NCI-H2029 (cell line): ENCODE measurements at places on chromosomes 16 and 17.

GRCh38 chr16:568401-569258 lies 1.1 kb upstream of the PIGQ start:
- DNase-seq: no peak

- DNase-seq: no peak
These were observed 14.3 kb upstream of the TCF25 start for GRCh38 chr16:89858973-89859614.

DNA sequence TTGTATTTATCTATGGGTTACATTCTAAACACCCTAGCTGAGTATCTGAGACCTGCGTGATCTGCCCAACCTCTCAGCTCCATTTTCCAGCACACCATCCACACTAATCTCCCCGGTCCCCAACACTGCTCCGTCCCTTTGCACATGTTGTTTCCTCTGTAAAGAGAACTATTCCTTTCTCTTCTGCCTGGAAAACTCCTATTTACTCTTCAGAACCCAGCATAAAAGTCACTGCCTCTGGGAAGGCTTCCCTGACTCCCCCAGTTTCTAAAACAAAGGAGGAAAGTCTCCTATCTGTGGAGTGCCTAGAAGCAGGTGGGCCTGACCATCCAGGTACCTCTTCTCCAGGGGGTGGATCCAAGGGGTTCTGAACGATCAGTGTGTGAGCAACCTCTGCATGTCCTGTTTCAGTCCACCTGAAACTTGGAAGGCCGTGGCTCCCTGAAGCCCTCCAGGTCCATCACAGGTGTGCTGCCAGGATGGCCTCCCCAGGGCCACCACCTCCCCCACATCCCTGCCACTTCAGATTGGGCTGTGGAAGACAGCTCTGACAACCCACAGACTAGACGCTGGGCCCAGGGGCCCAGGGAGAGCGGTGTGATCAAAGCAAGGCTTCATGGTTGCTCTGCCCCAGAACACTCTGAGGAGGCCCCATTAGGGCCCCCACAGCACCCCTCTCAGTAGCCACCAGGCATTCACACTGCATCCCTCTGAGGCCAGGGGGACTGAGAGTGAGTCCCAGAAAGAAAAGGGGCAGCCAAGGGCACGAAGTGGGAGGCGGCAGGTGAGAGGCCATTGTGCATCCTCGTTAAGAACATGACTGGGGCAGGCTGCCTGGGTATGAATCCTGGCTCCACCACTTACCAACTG lies 20.3 kb downstream of the MPP3 start:
- no peak for DNase-seq

GRCh38 chr16:87165885-87166284 lies 151.3 kb downstream of the C16orf95 start:
- no peak for DNase-seq

- no peak for DNase-seq
These were observed 194.6 kb upstream of the DYNLRB2 start for GRCh38 chr16:80346111-80346632.

GRCh38 chr16:16164243-16164642 lies 59.1 kb downstream of the ABCC6 start:
- DNase-seq: no peak

GRCh38 chr17:27471321-27472269 lies 15.3 kb downstream of the KSR1 start:
- DNase-seq: no peak

GRCh38 chr16:874366-875181 lies 74.0 kb upstream of the GNG13 start:
- DNase-seq: no peak

- DNase-seq: no peak
These were observed 305.2 kb downstream of the CDH8 start for GRCh38 chr16:61730997-61731396.

DNA sequence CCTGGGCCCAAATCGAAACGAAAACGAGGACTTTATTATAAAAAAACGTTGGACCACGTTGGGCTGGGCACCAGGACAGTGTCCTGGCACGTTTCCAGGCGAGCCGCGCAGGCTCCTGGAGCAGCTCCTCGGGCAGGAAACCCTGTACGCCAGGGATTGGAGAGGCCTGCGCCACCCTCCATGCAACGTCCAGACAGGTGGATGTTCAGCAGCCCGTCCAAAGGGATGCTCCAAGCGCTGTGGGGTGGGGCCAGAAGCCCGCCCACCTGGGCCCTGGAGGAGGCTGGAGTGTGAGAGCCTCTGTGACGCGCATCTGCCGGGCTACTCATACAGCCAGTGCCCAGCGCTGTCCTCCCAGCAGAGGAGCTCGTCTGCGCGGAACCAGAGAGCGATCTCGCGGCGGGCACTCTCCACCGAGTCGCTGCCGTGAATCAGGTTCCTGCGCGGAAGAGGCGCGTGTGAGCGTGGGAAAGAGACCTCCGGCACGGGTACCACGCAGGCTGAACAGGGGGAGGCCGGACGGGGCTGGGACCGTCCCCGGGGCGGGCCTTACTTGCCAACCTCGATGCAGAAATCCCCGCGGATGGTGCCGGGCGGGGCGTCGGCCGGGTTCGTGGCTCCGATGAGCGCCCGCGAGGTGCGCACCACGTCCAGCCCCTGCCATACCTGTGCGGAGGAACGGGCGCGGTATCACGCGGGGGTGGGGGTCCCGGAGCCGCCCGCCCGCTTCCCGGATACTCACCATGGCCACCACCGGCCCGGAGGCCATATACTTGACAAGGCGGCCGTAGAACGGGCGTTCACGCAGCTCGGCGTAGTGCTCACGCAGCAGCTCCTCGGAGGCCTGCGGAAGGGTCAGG lies 785 bp downstream of the NME3 start:
- DNase-seq: peak; percentile 94

DNA sequence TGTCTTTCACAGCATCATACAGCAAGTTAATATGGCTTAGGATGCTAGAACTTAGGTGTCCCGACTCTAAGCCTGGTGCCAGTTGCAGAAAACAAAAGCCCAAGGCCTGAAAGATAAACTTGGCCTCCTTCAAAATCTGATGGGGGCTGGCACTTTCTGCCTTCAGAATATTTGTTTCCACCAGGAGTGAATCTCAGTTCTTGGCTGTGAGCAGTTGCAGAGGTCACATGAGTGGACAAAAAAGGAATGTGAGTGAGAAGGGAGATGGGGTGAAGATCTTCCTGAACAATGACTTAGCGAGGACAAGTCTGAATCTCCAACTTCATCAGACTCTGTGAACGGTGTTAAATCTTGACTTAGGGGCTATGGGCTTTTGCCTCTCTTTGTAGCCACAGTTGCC lies 46.6 kb downstream of the HOXB1 start:
- DNase-seq: no peak

DNA sequence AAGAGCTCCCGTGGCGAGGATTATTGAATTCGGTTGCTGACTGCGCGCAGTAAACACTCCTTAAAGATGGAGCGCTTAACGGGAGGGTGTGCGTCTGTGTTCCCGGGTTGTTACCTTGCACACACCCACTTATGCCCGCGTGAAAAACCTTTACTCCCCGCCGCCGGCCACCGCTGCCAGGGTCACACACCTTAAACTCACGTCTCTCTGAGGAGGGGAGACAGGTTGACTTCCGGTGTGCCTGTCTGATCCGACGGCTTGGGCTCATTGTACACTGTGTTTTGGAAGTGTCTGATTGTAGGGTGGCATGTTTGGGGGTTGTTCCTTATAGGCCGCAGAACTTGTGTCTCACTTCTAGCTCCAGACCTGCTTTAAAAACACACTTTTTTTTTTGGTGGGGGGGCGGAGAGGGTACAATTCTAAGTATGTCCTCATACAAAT lies 66.8 kb downstream of the KPNA2 start:
- DNase-seq: no peak

GRCh38 chr16:68356249-68356918 lies 45.6 kb downstream of the PRMT7 start:
- no peak for DNase-seq

DNA sequence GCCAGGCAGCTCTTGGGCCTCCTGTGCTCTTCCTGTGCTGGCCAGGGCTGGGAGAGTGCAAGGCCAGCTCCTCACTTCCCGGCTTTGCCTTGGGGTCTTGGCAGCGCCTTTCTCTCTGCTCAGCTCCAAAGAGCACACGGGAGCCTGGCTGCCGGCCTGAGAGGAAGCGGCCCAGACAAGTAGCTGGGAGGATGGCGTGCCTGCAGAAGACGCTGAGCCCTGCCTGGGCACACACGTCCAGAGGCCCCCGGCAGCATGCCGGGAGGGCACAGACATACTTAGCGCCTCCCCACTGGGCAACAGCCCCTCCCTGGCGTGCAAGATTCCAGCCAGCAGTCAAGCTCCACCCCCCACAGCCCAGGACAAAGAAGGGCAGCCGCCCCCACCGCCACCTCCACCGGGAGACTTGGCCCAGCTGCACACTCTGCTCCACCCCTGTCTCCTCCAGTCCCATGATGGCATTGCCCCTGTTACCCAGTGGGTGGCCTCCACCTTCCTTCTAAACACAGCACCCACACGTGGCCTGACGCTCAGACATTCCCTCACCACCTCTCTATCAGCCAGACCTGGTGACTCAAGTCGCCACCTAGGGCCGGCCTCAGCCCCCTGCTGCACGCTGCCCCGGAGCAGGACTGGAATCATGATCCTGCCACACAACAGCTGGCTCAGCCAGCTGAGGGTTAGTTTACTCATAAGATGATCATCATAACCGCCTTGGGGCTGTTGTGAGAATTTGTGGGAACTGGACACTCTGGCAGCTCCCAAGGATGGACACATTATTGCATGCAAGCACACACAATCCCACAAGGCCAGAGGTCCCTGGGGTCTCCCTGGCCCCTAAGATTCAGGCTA lies 12.4 kb downstream of the SGCA start:
- DNase-seq: peak; percentile 55

DNA sequence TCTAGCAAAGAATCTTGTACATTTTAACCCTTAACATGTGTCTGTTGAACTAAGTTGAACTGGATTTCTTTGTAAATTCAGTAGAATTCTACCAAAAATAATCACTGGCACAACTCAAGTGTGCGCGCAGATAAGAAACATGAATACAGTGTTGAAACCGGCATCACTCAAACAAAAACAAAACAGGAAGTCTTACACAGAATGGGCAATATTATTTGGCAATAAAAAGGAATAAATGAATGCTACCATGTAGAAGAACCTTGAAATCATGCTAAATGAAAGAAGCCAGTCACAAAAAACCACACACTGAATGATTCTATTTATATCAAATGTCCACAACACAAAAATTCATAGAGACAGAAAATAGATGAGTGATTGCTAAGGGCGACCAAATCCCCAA lies 102.9 kb upstream of the ZFHX3 start:
- no peak for DNase-seq

GRCh38 chr16:88539261-88539651 lies 30.9 kb upstream of the ZC3H18 start:
- DNase-seq: no peak

GRCh38 chr17:6523809-6524355 lies 32.5 kb downstream of the PITPNM3 start:
- DNase-seq: no peak

DNA sequence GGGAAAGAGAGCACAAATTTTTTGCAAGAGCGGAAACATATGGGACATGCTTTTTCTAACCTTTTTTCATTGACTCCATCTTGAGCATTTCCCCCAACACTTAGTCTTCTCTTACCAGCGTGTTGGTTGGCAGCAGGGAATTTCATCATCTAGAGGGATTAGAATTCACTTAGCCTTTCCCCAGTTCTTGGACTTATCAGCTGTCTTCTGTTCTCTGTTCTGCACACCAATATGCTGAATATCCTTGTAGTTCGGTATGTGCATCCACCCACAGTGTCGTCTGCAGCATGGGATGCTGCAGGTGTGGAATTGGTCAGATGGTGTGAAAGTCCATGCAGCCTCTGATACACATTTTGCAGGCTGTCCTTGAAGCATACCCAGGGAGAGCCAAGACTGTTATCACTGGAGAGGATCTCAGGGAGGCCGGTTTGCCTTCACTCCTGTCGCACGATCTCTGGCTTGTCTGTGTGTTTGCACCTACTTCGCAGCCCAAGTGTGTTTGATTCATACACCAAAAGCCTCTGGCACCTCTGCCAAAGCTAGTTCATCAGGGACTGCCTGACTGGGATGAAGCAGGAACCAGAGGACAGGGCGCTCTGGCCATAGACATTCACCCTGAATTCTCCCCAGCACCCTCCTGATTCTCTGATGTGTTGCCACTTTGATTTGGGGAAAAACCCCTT lies 93.3 kb downstream of the SOCS1 start:
- no peak for DNase-seq

DNA sequence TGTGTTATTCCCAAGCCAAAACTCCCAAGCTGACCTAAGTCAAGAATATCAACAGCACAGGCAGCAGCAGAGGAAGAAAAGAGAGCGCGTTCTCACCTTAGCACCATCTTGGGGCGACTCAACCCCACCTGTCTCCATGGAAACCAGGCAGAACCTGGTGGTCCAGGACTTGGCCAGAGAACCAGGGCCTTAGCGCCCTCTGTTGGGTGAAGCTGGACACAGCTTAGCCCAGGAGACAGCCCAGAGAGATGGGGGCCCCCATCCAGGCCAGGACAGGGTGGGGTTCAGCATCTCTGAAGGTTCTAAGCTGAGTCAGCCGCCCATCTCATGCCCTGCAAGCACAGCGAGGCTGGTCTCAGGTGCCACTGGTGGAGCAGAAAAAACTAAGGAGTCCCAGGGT lies 60.1 kb upstream of the TMEM132E start:
- DNase-seq: no peak

DNA sequence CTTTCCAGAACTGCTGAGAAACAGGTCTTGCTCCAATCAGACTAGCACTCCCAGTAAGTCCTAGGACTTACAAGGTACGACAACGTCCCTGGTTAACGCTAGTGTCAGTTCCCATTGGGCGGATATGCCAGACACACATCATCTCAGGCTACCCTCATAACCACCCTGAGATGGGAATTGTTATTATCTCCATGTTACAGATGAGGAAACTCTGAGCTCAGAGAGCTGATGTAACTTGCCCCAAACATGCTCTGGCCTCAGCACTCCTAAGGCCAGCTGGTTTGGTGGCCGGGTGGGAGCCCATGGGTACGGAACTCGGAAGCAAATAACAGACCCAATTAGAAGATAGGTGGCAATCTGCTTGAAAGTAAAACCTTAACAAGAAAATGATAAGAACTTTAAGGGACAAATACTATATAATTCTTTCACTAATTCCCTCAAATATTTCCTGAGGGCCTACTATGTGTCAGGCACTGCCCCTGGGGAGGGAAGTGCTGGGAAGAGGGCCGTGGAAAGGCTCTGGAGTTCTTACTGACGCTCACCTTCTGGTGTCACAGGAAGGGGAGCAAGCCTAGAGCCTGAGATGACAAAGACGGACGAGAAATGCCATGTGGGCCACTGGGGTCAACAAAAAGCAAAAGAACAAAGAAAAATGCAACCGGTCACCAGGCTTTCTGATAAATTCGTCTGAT lies 6.9 kb downstream of the CREBBP start:
- DNase-seq: no peak

- no peak for DNase-seq
These were observed 9.5 kb downstream of the DEF8 start for GRCh38 chr16:89958068-89958467.

DNA sequence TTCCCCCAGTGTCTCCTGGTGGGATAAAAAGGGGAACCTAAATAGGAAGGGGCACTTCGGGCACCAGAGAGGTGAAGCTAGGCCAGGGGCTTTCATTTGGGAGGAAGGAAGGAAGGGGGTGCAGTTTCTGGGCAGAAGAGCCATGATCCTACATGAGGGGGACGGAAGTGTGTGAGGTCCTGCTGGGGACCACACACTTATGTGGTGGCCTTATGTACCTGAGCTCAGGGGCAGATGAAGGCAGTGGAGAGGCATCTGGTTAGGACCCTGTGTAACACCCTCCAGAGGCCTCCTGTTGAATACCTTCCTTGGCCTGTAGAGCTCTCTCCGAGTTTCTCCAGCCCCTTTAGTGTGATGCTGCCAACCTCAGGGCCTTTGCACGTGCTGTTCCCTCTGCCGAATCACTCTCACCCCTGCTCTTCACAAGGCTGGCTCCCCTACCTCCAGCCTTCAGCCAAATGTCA lies 21.2 kb downstream of the IGFBP4 start:
- no peak for DNase-seq

- no peak for DNase-seq
These were observed 15.9 kb downstream of the KPNB1 start for GRCh38 chr17:47665655-47666054.
